ENCODE measurements at places on chromosomes 2 and 18. TPM values are rescaled to one million over a fixed set of nuclear protein-coding genes. Genes with fewer than 3 reads are reported as not detected.

DNA sequence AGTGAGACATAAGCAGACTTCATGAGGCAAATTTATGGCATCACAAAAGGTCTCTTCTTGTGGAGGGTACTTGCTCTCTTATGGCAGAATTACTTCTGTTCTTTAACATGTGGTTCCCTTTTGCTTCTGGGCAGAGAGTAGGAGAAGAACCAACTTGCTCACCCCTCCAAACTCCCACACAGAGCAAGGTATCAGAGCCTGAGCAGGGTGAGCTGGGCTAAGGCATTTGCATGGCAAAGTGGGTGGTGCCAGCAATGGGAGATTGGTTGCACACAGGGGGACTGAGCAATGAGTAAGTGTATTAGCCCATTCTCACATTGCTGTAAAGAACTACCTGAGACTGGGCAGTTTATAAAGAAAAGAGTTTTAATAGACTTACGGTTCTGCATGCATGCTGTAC lies 64.2 kb upstream of the ITGB6 start:
- DNase-seq: no peak

The QPCT gene
- total RNA-seq: 7.6 TPM

DNA sequence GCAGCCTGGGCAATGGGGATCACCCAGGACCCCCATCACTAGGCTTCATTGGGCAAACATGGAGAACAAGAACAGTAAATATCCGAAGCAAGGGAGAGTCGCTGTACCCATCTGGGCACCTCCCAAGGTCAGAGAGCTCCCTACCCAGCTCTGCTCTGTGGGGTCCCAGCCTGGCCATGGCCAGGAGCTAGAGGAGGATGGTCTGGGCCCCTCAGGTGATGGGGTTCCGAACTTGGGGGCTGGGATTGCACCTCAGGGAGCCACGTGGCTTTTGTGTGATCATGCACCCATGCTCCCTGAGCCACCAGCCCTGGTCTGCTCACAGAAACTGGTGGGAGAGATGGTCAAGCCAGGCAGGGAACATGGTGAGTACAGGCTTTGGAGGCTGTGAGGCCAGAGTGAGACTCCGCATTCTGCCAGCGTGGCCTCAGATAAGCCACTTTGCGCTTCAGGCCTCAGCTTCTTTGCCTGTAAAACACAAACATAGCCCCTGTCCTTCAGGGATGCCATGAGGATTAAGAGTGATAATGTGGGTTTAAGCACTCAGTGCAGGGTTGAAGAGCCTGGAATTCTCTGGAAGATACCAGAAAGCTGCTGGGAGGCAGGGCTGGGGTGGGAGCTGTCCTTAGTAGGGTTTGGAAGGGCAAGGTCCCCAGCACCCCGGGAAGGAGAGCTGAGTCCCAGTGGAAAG lies 3.0 kb upstream of the NMUR1 start:
- DNase-seq: no peak

- no peak for DNase-seq
These were observed 188.6 kb downstream of the SH3RF3 start for GRCh38 chr2:109317471-109318095.

The LIPG gene
- total RNA-seq: 9.5 TPM

The CRYGD gene
- not detected for total RNA-seq

The ATP8B1 gene
- 20.8 TPM for total RNA-seq

- DNase-seq: no peak
These were observed 28.4 kb upstream of the TANK start for GRCh38 chr2:161131804-161132203.

DNA sequence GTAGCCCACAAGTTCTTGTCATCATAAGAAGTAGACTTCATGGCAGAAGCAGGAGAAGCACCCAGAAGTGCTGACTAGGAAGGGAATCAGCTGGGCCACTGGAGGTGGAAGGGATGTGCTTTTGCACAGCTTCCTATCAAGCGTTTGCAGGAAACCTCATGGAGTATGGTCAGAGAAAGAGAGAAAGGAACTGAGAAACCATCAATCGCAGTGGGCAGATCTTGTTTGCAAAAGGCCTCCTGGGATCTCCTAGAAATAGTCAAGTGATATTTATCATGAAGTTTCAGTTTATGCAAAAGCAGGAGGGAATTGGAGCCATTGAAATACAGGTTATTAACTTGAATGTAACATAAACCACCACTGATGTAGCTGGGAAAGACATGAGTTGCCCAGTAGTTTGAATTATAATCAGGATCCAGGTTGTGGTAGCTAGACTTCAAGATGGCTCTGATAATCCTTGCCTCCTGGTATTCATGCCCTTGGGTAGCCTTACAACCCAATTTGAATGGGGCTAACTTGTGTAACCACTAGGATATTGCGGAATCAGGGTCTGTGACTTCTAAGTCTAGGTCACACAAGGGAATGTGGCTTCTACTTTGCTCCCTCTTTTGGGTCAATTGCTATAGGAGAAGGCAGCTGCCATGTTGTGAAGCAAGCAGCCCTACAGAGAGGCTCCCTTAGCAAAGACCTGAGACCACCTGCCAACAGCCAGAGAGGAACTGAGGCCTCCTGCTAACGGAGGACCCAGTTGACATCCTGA lies 69.8 kb upstream of the TCF4 start:
- no peak for DNase-seq

The CXXC1 gene
- total RNA-seq: 32.6 TPM

The CRYBA2 gene
- not detected for total RNA-seq

Data from bronchial epithelial cell (primary cell).